ENCODE measurements at places on chromosomes 11 and 22.
A peak's percentile ranks its signal among the peaks of the same experiment; 100 is the strongest.

GRCh38 chr11:126511475-126512115, 156.1 kb downstream of the ST3GAL4 start:
- DNase-seq, result no peak

DNA sequence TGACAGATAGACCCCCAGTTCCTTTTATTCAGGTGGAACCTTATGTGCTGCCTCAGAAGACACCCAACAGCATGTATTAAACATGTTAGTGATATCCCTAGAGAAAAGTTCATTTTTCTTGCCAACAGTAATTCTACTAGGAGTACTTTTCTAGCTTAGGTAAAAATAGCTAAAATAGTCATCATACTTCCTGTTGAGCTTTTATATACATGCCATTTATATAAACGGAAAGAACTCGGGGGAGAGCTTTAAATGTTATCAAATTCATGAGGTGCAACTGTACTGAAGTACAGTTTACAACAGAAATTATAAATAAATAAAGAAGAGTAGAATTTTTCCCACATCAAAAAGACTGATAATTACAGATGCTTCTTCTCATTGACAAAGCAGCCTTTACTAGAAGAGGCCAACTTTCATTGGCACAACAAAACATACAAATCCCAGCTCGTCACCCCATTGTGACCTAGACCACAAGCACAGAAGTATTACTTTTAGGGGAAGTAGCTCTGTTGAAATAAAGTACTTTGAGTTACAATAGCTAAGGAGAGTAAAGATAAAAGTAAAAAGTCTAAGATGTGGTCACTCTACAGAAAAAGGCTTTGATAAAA, 59.1 kb upstream of the POU2AF2 start:
- DNase-seq, result no peak

GRCh38 chr11:61102667-61103571, 630 bp downstream of the CD5 start:
- DNase-seq, result no peak

DNA sequence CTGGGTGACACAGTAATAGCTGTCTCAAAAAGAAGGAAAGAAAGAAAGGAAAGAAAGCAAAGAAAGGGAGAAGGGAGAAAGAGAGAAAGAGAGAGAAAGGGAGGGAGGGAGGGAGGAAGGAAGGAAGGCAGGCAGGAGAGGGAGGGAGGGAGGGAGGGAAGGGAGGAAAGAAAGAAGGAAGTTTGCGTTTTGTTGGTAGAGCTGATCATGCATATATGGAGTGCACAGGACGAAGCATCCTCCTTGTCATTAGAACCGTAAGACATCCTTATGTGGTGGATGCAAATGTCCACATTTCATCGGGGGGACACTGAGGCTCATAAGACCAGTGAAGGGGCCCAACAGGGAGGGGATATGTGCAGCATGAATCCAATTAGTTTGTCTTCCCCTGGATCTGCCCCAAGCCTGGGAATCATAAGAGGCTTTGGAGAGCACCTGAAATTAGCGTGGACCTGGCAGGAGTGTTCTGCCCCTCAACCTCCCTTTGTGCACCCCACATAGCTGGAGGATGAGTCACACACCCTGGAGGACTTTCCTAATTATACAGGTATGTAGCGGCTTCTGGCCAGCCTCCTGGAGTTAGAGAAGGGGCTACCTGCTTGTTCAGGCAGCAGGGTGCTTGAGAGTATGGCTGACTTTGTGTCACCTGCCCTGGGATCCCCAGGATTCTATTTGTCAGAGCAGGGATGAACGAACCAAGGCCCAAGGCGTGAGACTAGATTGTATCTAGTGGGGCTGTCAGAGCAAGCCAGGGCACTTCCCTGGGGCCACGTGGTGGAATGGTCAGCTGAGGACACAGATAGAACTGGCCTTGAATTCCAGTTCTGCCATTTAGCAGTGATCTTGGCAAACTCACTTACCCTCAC, 119.7 kb upstream of the CD82 start:
- no peak for DNase-seq

GRCh38 chr11:8745431-8746253, 63.0 kb downstream of the RPL27A start:
- no peak for DNase-seq

- DNase-seq, result no peak
Measured at GRCh38 chr11:92443199-92443598, 218.6 kb downstream of the FAT3 start.

GRCh38 chr11:68206211-68206610, 6.9 kb downstream of the KMT5B start:
- peak; percentile 40 for DNase-seq

All from NCI-H2081 (cell line).